ENCODE measurements at places on chromosomes 3 and 15.

- DNase-seq, result no peak
Measured at GRCh38 chr3:194342861-194343560, 8.1 kb downstream of the CPN2 start.

GRCh38 chr15:89441295-89441812 lies 55.0 kb downstream of the RHCG start:
- peak; percentile 93 for DNase-seq

DNA sequence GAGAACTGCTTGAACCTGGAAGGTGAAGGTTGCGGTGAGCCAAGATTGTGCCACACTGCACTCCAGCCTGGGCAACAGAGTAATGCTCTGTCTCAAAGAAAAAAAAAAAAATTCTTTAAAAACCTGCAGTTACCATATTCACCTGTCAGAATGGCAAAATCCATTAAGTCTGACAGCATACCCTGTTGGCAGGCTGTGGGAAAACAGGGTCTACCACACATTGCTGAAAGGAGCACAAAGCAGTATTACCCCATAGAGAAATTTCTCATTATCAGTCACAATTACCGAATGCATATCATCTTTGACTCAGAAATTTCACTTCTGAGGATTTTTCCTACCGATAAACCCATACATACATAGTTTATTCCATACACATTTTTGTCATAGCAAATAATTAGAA lies 264.1 kb upstream of the SLCO3A1 start:
- no peak for DNase-seq

GRCh38 chr3:31934866-31935265 lies 46.2 kb downstream of the OSBPL10 start:
- no peak for DNase-seq

GRCh38 chr3:17115186-17115585 lies 230.4 kb downstream of the PLCL2 start:
- DNase-seq, result no peak

- DNase-seq, result no peak
Measured at GRCh38 chr15:48313216-48313615, 18.0 kb upstream of the DUT start.

GRCh38 chr3:78741066-78741645 lies 1026.6 kb downstream of the ROBO1 start:
- DNase-seq, result peak; percentile 8

DNA sequence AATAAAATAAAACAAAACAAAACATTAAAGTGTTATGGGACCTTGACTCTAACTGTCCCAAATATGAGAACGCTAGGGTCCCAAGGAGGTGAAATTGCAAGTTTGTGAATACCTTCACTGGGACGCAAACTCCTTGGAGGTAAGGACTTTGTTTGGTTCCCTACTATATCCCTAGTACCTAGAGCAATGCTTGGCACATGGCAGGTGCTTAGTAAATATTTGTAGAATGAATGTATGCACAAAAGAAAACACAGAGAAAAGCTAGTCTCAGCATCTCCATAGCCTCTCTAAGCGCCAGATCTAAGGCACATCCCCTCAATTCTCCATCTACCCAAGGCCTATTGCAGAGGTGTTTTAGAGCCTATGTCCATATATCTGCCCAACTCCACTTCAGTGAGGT lies 30.5 kb downstream of the GPR176 start:
- DNase-seq, result no peak

- DNase-seq, result peak; percentile 19
Measured at GRCh38 chr3:52121464-52121805, 32.8 kb downstream of the POC1A start.

- no peak for DNase-seq
Measured at GRCh38 chr3:65174713-65175112, 486.9 kb upstream of the ADAMTS9 start.

GRCh38 chr3:28867836-28868235 lies 413.0 kb upstream of the RBMS3 start:
- DNase-seq, result no peak

- no peak for DNase-seq
Measured at GRCh38 chr15:85374831-85375230, 5.6 kb upstream of the AKAP13 start.

GRCh38 chr15:64681424-64682024 lies 93.9 kb downstream of the RBPMS2 start:
- DNase-seq, result peak; percentile 44

GRCh38 chr15:56261854-56262509 lies 18.3 kb upstream of the RFX7 start:
- DNase-seq, result no peak

Data from OCI-LY7 (cell line).